ENCODE measurements at places on chromosomes 1 and 21. TPM values are rescaled to one million over a fixed set of nuclear protein-coding genes. Genes with fewer than 3 reads are reported as not detected.

Gene UBXN10
- polyA plus RNA-seq: 0.39 TPM

Gene KRTAP7-1
- polyA plus RNA-seq: not detected

Gene LAD1
- polyA plus RNA-seq: not detected

Gene RIPK4
- not detected for polyA plus RNA-seq

Gene FMO3
- not detected for polyA plus RNA-seq

Gene RAP1GAP
- polyA plus RNA-seq: not detected

Gene SLC25A34
- polyA plus RNA-seq: not detected

All from IgD-negative memory B cell (primary cell).